ENCODE measurements at places on chromosomes 11 and 22.

GRCh38 chr22:47484960-47485569, 722.6 kb downstream of the TBC1D22A start:
- no peak for DNase-seq

DNA sequence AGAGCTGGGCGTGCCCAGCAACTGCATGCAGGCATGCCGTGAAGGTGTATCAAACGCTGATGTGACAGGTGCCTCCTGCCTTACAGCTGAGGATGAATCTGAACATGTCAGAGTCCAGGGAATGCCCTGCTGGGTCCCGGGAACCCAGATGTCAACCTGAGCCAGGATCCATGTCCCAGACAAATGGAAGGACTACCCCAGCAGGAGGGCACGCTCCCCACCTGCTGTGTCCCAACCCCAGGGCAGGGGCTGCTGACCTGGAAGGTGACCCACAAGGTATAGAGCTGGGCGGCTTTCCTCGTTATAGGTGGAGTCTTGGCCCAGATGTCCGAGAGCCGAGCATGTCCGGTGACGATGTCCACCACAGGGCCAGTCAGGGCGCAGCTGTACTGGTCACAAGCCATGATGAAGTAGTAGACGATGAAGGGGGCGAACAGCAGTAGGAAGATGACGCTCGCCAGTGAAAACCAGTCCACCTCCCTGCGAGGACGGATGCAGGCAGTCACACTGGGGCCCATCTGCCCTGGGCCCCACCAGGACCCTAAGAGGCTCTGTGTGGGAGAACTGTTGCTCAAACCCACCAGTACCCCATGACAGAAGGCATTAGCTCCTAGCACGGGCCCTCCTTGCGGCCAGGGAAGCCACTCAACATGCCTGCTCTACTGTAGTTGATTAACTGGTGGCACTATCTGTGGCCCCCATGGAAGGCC, 4.3 kb downstream of the DHCR7 start:
- DNase-seq, result no peak

DNA sequence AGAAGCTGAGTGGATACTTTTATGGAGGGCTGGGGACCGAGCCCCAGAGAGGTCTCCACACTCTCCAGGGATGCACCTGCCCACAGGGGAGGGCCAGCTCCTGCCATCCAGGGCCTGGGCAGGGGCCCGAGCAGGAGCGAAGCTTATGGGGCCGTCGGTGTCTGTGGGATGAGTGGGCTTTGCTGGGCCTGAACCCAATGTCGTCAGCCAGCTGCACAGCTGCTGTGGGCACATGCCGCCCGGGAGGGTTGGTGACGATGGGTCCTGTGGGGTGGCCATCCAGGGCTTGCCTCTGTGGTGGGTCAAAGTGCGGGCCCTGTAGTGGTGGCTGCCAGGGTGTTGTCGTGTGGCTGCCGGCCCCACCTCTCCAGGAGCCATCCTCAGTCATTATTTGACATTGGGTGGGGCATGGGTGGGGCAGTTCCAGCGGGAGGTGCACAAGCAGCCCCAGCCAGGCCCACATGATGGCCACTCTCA, 447.1 kb downstream of the TBC1D22A start:
- DNase-seq, result no peak

DNA sequence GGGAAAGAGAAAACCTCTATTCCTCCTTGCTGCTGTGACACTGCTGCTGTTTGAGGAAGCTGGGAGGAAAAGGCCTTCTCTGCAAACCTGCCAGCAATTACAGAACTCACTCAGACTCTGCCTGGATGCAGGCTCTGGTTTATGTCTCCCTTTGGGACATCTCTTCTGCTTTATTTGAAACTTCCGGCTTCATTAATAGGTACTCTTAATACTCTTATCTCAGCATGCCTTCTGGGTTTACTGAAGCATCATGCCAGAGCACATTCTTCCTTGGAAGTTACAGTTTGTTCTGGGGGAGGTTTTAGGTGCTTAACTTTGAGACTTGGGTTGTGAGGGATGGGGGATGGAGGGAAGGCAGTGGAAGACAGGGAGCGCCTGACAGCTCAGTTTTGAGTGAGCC, 79.9 kb downstream of the NAV2 start:
- DNase-seq, result no peak

DNA sequence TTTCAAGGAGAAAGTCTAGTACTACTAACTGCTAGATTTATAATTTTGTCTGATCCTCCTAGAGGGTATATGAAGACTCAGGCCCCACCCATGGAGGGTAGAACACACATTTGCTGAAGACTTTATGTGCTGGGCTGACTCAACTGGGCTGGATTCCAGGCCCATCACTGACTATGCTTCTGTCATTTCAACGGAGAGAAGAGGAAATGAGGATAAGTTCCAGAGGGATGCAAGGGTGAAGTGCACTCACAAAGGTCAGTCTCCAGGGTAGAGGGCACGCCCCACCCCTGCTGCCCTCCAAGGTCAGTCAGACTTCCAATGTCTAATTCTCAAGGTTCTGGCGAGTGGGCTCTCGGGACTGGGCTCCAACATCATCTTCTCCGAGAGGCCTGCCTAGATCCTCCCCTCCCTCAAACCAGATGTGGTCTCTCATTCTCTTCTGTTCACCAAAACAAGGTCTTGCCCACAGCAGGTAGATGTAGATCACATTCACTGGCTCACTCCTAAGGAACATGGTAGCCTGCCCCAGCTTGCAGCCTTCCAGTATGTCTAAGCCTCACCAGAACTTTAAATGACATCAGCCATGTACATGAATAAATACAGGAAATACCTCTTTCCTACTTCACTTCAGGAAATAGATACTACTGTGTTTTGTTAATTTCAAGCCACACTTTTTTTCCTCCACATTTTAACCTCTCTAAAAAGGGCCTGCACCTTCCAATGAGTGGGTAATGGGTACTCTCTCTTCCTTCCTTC, 7.3 kb upstream of the C11orf86 start:
- DNase-seq, result no peak

DNA sequence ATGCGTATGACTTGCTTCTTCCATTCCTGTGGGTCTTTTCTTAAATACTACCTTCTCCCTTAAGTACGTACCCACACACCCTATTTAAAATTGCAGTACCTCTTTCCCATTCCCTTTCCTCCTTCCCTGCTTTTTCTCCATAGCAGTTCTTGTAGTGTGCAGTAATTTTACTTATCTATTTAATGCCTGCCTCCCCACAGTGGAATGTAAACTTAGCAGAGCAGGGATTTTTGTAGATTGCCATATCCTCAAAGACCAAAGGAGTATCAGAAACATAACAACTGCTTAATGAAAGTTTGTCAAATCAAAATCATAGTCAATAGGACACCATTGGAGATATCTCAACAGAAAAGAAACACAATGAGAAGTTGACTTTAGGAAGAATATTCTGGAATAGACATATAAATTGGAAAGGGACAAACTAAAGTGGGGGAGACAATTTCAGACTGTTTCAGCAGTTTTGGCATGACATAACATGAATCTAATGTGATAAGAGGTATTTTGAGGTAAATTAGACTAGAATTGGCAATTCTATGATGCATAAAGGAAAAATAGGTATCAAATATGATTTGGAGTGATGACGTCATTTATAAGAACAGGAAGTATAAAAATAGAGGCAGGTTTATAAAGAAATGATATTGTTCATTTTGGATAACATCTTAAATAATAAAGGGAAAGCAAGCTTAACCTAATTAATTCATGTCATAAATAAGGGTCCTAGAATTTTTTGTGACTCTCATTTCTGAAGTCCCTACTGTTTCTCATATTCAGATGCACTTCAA, 188.4 kb downstream of the SOX6 start:
- no peak for DNase-seq
